ENCODE measurements at places on chromosomes 13 and 19.

GRCh38 chr19:2116507-2116906 lies 19.8 kb downstream of the IZUMO4 start:
- no peak for DNase-seq

DNA sequence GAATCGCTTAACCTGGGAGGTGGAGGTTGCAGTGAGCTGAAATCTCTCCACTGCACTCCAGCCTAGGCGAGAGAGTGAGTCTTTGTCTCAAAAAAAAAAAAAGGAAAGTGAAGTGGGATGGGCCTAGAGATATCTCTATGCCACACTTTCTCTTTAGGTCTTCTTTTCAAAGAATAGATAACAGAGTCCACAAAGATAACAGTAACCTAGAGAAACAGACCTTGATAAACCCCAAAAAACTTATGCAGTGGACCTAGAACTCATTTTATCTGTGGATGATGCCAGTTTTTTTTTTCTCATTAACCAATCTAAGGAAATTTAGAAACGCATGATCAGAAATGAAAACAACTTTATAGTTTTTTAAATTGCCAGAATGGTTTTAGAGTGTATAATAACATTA lies 227.4 kb downstream of the LHFPL6 start:
- DNase-seq = no peak

DNA sequence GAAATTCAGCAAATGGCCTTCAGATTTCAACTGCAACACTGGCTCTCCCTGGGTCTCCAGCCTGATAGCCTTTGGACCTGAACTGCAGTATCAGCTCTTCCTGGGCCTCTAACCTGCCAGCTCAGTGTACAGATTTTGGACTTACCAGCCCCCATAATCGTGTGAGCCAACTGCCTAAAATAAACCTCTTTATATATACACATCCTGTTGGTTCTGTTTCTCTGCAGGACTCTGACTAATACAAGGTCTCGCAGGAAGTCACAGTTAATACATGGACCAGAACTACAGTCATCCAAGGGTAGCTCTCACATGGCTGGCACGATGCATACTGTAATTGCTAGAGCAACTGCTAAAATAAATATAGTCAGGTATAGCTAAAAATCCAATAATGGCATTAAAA lies 85.1 kb downstream of the KATNAL1 start:
- no peak for DNase-seq

DNA sequence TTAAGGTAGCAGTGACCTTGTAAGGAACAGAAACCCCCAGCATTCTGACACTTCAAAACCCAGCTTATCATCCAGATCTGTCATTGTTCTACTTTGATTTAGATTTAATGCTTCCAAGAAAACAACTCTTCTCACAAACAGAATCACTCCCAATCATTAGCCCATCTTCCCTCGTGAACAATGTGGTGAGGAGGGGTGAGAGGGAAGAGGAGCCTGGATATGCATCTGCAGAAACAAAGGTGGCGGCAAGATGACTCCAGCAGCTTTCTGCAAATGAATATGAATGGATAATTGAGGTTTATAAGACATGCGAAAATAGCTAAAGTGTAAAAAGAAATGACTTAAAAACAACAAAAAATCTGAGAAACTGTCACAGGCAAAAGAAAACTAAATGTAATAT lies 859.9 kb upstream of the SLC10A2 start:
- DNase-seq = no peak

GRCh38 chr13:37899753-37900152 lies 30.2 kb upstream of the TRPC4 start:
- no peak for DNase-seq
